ENCODE measurements at places on chromosomes 4 and X.

- DNase-seq = no peak
Measured at GRCh38 chr4:14844061-14844460, 158.2 kb upstream of the CPEB2 start.

DNA sequence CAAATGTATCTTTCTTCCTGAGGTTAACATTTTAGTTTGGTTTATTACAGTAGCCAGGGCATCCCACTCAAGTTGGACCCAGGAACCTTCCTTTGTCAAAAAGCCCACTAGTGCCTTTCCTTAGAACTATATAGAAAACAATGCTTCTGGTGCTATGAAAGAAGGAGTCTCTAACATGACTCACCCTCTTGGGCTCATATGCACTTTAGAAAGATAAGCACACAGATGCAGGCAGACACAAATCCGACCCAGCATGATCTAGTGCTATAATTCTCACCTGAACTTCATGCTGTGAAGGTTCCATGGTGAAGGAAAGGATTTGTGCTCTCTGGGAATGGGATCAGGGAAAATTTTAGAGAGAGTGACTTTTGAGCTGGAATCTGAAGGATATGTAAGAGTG is 289.4 kb downstream of the ANKRD50 start:
- no peak for DNase-seq

- no peak for DNase-seq
Measured at GRCh38 chr4:151997461-151997860, 236.7 kb upstream of the GATB start.

DNA sequence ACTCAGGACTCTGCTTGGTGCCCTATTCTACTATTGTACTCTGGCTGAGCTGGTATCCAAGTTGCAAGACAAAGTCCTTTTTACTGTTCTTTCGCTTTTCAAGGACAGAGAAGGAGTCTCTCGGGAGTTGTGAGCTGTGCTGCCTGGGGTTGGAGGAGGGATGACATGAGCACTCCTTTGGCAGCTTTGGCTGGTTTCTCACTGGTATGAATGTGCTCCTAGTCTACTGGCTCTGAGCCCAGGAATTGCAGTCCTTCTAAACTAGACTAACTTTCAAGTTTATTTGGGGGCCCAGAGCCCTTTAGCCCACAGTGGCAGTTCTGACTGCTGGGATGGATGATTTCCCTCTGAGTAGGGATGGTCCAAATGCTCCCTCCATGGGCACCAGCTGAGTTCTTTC is 997.1 kb downstream of the RAB28 start:
- no peak for DNase-seq

DNA sequence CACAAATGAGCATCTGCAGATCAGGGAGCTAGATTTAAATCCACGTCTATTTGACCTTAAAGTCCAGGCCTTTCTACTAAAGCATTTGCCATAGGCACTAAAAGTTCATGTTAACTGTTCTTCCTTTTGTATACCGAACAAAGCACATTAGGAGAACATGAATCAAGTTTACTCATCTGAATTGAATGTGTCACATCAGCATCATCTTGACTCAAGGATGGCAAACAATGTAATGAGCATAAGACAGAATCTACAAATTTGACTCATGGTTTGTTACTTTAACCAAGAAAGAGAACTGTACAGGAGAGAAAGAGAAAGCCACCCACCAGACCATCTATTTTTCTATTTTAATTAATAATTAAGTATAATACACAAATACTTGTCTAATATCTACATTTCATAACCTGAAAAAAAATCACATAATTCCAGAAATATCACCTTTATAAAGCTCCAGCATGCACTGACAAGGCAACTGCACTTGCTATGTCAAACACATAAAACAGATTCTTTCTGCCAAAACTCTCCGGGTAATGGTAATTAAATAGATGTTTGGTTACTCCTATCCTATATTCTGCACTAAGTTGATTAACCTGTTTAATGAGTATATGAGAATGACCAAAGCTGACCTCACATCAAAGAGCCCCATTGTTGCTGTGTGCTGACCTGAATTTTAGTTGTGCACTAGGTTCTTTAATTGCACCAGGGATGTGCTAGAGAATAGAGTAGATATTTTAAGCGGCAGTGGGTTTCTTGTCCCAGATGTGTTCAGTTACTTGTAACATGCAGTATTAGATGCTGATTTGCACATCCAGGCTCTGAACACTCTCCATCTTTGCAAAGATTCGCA is 42.5 kb upstream of the LEF1 start:
- no peak for DNase-seq

GRCh38 chr4:7632341-7632740 is 197.6 kb upstream of the PSAPL1 start:
- no peak for DNase-seq

DNA sequence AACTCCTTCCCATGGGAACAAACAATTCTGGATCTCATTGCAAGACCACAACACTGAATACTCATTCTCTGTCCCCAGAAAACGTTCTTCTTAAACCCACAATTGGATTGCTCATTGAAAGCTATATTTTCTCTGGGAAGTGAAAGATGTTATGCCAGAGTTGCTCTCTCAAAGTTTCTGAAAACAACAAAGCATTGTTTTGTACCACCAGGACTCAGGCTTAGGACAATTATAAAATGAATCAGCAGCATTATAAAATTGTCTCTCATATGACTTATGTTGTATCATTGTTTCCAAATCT is 26.5 kb downstream of the TFDP3 start:
- DNase-seq = no peak

DNA sequence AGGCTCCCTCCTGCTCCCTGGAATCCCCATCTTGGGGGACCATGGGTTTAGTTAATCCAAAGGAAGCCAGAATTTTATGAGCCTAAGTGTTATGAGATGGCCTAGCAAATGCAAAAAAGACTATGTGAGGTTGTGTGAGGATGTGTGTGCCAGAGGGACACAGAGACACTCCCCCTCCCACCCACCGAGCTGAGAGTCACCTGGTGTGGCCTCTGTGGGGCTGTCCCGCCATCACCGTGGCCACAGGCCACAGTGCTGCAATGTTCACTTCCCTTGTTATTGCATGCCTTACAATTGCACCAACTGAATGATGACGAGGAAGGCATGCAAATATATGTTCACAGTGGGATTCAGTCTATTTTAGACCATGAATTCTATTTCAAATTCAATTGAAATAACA is 601 bp upstream of the FGFBP2 start:
- peak; percentile 57 for DNase-seq

- no peak for DNase-seq
Measured at GRCh38 chr4:14752341-14753046, 249.8 kb upstream of the CPEB2 start.

- no peak for DNase-seq
Measured at GRCh38 chrX:139890991-139891700, 41.7 kb downstream of the ATP11C start.
